Left colon (tissue), 2 donors: ENCODE measurements at places on chromosomes 2 and 18. TPM values are rescaled to one million over a fixed set of nuclear protein-coding genes. Genes with fewer than 3 reads are reported as not detected.

G6PC2 gene
- not detected for total RNA-seq

EML6 gene
- 6.8 TPM for total RNA-seq

SCYGR2 gene
- total RNA-seq: not detected

PRKAG3 gene
- not detected for total RNA-seq

FMNL2 gene
- total RNA-seq: 14.8 TPM

HOXD12 gene
- not detected for total RNA-seq

RTP5 gene
- total RNA-seq: not detected

SERPINB12 gene
- total RNA-seq: not detected

ZNF519 gene
- 2.6 TPM for total RNA-seq

MRPL44 gene
- 35.5 TPM for total RNA-seq

RNU2-63P gene
- total RNA-seq: 15.7 TPM

TGFA gene
- 30.8 TPM for total RNA-seq

COL5A2 gene
- total RNA-seq: 8.0 TPM

RGPD4 gene
- 0.08 TPM for total RNA-seq

HOXD13 gene
- total RNA-seq: 0.14 TPM

CCDC88A gene
- total RNA-seq: 13.4 TPM

SPDYA gene
- 1.5 TPM for total RNA-seq

FAM228A gene
- not detected for total RNA-seq

NEU2 gene
- not detected for total RNA-seq

IL18RAP gene
- 0.52 TPM for total RNA-seq

OTOS gene
- total RNA-seq: not detected

STPG4 gene
- total RNA-seq: 0.47 TPM

DNAH7 gene
- total RNA-seq: 2.6 TPM

SCN7A gene
- 10.0 TPM for total RNA-seq

FOXD4L1 gene
- total RNA-seq: 0.20 TPM

B3GNT7 gene
- total RNA-seq: 110 TPM

SRD5A2 gene
- total RNA-seq: not detected

SPHKAP gene
- not detected for total RNA-seq

ACAA2 gene
- total RNA-seq: 295 TPM

GALNT5 gene
- 58.0 TPM for total RNA-seq

ZSWIM2 gene
- total RNA-seq: not detected

HAAO gene
- total RNA-seq: 19.2 TPM

MGAT4A gene
- 115 TPM for total RNA-seq

SERPINB13 gene
- total RNA-seq: not detected

CLASP1 gene
- total RNA-seq: 36.1 TPM

ZDBF2 gene
- total RNA-seq: 5.1 TPM

NDUFV2 gene
- 191 TPM for total RNA-seq

FAM237A gene
- total RNA-seq: not detected

CDK15 gene
- 0.24 TPM for total RNA-seq

DLX2 gene
- total RNA-seq: not detected

EFHD1 gene
- 2.7 TPM for total RNA-seq
